ENCODE measurements at places on chromosomes 2 and 18.

DNA sequence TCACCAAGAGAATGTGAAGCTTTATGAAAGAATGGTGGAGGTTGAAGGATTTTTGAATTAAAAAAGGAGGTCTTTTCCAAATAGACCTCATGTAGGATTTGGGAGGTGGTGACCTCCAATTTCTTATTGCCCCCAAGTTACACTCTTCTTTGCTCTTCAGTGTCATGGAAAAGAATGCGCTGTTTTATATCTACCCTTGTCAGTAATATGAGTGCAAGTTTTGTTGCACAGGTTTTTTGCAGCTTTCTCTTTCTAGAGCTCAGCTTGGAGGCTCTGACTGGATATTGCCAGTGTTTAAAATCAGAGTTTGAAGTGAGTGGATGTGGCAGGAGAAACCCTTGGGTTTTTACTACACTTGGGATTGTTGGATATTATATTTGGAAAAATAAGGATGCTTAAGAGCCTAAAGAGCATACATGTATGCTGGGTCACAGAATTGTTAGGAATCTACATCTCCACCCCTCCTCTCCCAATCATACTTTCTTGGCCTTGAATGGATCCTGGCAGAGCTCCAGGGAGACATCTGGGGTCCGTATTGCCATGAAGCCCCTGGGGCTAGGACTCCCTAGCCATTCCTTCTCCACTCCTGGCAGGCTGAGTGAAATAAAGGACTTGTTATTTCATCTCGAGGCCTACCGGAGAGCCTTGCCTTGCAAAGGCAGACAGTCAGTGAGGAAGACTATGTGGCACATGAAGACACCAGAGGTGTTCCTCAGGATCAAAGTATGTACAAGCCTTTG lies 43.8 kb downstream of the APOB start:
- no peak for DNase-seq

DNA sequence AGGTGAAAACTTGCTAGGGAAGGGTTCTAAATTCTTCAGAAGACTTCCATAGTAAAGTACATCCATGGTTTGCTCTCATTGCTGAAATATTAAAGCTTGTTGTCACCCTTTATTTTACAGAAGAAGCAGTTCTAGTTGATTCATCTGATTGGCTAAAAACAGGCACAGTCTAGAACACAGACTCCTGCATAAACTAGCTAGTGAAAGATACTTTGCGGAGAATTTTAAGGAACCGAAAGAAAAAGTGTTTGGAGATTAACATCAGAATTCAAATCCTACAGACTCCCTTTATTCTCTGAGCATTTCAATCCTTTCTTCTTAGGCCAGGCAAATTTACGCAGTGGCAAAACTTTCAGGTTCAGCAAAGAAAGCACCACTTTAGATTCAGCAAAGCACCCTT lies 1076.5 kb upstream of the ZEB2 start:
- no peak for DNase-seq

DNA sequence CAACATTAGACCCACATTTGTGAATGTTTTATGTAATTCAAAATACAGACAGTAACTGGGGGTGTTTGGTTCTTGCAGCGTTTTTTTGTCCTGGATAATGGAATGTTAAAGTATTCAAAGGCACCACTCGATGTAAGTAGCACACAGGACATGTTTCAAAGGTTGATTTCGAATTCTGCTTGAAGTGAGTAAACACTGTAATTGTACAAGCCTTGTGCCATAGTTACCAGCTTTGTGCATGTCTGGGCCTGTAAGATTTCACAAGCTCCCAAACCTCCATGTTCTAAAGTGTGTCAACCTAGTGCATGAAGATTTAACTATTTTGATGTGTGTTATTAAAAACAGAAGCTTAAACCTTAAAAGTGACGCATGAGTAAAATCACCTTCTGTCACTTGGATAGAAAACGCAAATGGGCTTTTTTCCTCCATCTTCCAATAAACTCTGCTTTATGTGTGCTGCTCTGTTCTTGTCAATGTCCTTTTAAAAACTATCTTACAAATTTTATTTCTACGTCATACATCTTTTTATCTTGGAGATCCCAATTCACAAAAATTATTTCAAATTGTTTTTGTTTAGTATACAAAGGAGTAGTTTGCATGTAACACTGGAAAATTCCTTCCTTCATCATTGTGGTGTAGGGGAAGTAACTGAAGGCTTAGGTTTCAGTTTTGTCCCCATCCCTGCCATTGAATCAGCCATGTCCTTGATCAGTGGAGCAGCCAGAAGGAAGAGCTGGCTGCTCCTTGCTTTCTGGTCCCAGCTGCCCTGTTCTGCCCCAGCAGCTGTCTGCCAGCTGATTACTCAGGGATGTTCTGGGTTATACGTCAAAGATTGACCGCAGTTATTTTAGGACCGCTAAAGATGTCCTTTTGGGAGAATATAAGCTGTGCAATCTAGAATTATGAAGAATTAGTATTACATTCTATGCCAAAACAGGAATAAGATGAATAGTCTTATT lies 119.2 kb downstream of the PRKRA start:
- no peak for DNase-seq

DNA sequence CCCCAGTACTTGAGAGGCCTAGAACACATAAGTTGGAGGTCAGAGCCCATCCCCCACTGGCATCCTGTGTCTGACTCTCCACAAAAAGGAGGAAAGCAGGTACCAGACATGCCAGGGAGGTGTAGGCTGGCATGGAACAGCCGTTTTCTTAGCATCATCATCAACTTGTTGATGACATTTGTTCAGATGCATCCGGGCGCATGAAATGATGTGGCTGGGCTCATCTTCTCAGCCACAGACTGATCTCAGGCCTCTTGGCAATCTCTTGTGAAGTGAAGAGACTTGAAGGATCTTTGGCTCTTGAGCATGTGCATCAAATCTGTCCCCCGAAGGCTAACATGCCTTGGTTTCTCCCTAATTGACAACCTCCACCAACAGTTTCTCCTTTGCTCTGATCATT lies 243.3 kb downstream of the TSN start:
- no peak for DNase-seq

- no peak for DNase-seq
Observed at GRCh38 chr2:182584462-182584861, 131.6 kb upstream of the DNAJC10 start.

- no peak for DNase-seq
Observed at GRCh38 chr2:120346026-120346666, at the start of gene INHBB. Gene INHBB, plus strand, starts transcription at chr2:120346136. Its CDS starts 53 bp downstream, at chr2:120346189.

- no peak for DNase-seq
Observed at GRCh38 chr2:153101187-153101586, 377.4 kb downstream of the RPRM start.

- no peak for DNase-seq
Observed at GRCh38 chr2:136651456-136652010, 113.8 kb upstream of the THSD7B start.

DNA sequence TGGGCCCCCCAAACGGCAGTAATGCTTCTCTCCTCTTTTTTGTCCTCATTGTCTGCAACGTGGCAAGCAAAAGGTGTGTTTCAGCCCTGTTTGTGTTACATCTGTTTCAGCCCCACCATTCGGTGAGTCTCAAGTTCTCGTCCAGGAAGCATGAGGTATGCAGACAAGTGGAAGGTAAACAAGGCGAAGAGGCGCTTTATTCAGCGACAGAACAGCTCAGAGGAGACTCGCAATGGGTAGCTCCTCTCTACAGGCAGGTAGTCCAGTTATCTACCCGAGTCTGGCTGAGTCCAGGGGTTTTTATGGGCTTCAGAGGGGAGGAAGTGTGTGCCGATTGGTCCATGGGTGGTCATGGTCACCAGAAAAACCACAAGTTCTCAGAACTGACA lies 733.4 kb upstream of the CDH7 start:
- DNase-seq = no peak

DNA sequence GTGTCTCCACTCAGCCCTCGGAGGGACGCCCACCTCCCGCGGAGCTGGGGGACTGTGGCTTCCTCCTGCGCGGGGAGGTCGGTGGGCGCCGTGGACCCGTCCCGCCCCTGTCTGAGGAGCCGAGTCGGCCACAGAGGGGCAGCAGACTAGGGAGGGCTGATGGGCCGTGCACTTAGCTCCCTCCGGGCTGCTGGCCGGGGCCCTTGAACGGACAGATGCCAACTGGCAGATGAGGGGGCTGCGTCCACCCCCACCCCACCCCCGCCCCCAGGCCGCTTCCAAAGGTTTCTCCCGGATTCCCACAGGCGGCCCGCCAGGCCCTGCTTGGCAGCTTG lies 10.4 kb upstream of the UBE2F start:
- DNase-seq = no peak

DNA sequence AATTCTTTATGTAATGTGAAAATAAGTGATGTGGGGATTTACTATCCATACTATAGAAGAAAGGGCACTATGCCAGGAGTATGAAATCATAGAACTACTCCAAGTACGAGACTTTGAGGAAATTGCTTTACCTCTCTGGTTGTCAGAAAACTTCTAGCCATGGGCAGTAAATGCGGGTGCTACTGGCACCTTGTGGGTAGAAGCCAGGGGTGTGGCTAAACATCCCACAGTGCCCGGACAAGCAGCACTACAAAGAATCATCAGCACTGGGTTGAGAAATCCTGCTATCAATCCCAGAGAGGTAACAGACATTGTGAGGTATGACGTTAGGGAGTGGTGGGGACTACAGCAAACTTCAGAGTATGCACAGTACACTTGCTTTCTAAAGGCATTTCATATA lies 453.5 kb upstream of the TNP1 start:
- no peak for DNase-seq

- DNase-seq = no peak
Observed at GRCh38 chr2:204625135-204625534, 79.9 kb downstream of the PARD3B start.

DNA sequence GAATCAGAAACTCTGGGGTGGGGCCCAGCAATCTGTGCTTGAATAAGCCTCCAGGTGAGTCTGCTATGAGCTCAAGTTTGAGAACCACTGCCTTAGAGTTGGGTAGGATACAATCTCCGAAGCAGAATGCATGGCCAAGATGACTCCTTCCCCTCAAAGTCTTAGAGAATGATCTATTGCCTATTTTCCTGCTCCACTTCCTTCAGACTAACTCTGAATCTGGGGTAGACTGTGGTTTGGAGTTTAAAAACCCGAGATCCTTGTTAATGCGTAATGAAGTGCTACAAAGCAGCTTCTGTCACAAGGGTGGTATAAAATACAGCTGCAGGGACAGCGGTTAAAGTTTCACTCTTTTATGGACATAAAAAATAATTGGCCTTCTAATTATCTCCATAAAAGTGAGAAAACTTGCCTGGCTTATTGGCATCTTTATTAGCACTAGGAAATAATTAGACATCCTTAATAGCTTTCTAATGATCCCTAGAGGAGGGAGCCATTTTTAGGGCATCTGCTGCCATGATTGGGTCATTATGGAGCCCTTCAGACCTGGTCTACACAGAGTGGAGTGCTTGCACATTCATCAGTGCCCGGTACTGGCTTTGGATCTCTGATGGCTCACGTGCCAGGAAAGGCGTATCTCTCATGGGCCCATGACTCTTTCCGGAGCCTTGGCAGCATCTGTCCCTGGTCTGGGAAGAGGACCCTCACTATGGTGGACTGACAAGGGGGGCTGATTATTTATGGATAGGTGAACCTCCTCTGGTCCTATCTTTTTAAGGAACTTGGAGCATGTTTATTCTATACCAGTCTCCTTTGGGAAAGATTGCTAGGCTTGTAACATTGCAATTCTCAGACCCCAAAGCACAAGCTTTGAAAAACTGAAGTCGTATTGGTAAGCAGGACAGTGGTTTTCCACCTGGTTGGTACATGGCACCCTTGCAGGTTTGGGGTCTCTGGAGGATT lies 28.2 kb downstream of the SIX2 start:
- no peak for DNase-seq

DNA sequence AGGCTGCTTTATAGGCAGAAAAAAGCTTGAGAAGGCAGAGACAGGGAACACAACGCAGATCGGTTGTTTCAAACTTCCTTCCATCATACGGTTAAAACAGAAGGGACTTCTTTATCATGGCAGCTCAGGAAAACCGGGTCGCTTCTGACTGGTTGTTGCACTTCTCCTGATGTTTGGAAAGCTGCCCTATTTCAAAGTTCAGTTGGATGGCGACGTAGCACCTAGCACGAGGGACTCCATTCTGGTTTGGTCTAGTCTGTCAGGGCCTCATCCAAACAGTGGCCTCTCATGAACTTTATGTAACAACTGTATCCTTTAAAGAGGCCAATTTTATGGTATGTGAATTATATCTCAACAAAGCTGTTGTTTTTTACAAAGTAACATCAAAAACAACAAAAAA lies 210.1 kb upstream of the RAB12 start:
- no peak for DNase-seq

- DNase-seq = no peak
Observed at GRCh38 chr2:22037274-22037673, 913.5 kb downstream of the TDRD15 start.

DNA sequence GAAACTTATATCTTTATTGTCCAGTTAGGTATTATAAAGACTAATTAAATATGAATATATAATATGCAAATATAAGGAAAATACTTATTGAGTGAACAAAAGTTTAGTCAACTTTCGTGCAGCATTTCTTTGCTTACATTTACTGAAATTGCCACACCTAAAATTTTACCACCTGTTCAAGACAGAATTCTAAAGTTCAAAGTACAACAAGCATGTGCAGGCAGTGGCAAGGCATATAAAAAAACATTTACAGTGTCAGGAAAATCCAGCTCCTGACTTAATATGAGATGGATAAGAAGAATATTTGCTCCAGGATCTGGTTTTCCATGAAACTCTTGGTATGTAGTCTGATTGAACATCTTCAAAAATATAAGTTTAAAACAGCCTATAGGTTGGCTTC lies 4.8 kb downstream of the ITPRID2 start:
- no peak for DNase-seq

DNA sequence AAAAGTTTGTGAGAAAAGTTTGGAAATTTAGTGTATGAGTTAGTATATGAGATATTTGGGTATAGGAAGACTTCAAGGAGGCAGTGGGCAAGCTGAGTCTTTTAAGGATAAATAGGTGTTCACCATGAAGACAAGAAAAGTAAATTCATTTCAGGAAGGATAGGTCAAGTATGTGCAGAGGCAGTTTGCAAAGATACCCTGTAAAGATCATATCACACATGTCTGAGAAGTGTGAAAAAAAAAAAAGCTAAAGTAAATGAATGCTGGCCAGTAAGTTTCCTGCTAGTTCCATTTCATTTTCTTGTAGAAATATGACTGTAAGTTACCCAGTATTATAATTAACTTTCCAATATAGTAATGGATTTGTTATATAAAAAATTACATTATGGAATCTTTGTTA lies 131.0 kb downstream of the PHLPP1 start:
- no peak for DNase-seq

DNA sequence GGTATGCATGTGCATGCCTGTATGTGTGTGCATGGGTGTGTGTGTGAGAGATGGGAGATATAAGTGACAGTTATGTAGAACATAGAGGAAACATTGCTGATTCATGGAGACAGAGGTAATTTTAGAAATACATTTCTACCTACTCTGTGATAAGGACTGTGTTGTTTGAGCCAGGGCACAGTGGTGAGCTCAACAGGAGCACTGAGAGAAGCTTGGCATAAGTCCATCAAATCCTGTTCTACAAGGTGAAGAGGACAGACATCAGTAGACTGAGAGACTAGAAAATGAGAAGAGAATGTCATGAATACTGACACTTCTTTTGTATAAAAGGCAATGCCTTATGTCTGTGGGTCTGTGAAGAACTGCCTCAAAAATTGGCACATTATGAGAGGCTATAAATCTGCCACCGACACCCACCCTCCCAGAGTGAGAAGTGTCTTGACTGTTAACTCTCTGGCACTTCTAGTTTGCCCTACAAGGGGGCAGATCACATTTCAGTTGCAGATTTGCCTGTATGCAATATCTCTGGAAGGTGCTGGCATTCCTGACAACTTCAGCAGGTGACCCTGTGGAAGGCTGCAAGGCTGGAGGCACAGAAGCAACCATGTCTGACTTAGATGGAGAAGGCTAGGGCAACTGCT lies 962.3 kb upstream of the NRXN1 start:
- DNase-seq = no peak
